GF-D8 (cell line): ENCODE measurements at places on chromosomes 2 and 18.

- DNase-seq: no peak
Observed at GRCh38 chr2:203535078-203535783, at the start of gene RAPH1. Gene RAPH1 (minus strand): TSS chr2:203535301. CDS start chr2:203495353, 39,948 bp downstream.

DNA sequence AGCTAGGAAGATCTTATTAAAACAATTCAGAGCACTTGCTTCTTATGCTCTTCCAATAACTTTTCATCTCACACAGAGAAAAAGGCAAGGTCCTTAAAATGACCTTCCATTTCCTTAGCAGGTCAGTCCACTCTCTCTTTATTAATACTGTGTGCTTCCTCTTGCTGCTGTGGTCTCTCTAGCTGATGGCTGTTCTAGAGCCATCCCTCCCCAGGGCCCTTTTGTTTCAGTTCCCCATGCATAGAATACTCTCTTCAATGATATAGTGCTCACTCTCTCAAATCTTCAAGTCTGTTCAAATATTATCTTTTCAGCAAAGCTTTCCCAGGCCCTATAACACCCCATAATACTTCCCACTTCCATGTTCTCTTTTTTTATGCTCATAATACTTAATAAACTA lies 469.3 kb downstream of the METTL4 start:
- no peak for DNase-seq

- DNase-seq: no peak
Observed at GRCh38 chr2:15732341-15733077, 140.8 kb downstream of the DDX1 start.

GRCh38 chr2:124343827-124344498 lies 318.9 kb downstream of the CNTNAP5 start:
- DNase-seq: no peak

DNA sequence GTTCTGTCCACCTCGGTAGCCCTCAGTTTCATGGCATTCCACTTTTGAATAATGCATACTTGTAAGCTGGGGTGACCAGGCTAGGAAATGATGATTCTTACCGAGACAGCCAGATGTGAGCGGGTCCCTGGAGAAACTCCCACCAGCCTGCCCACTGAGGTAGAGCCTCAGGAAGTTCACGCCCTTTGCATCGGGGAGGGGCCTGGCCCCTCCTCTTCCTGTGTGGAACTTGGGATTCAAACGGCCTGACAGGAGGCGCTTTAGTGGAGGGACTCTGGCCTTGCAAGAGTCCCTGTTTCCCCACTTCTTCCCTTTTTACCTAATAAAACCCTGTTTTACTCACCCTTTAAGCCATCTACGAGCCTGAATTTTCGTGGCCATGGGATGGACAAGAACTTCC lies 44.6 kb downstream of the MRO start:
- no peak for DNase-seq

DNA sequence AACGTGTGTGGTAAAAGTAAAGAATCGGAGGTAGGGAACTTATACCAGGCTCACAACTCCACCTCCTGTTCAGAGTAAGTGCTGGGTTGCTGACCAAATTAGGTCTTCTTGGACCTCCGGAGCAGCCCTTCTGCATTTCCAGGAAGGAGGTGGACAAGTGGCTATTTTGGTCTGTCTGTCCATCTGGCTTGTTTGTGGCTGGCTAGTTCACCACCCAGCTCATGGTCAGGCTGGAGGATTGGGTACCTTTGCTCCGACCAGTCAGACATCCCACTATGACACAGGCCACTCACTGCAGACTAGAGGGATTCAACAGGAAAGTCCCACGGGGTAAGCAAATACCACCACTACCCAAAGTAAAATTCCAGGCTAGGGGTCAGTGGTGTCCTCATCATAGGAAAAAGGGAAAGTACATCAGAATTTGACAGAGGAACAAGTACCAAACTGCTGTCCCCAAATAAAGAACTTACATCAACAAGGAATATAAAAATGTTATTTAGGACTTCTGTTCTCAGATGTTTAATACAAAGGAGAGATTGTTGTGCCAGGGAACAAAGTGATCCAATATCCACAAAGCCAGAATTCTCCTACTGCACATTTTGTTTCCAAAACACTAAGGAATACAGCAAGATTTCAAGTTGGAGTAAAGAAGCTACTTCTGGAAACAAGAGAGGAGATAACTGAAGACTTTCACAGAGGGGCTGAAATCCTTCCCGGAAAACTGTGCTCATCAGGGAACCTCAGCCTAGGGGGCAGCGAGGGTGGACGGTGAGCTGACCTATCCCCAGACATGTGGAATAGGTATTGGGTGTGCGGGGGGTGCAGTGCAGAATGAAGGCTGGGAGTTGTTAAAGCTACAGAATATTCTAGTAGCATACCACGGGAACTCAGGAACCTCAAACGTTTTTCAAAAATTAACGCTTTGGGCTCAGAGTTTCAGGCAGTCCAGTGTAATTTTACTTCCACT lies 56.9 kb downstream of the BCL2 start:
- no peak for DNase-seq

- no peak for DNase-seq
Observed at GRCh38 chr18:72993250-72993649, 125.5 kb upstream of the NETO1 start.

GRCh38 chr2:229282758-229283546 lies 11.9 kb upstream of the PID1 start:
- DNase-seq: no peak

DNA sequence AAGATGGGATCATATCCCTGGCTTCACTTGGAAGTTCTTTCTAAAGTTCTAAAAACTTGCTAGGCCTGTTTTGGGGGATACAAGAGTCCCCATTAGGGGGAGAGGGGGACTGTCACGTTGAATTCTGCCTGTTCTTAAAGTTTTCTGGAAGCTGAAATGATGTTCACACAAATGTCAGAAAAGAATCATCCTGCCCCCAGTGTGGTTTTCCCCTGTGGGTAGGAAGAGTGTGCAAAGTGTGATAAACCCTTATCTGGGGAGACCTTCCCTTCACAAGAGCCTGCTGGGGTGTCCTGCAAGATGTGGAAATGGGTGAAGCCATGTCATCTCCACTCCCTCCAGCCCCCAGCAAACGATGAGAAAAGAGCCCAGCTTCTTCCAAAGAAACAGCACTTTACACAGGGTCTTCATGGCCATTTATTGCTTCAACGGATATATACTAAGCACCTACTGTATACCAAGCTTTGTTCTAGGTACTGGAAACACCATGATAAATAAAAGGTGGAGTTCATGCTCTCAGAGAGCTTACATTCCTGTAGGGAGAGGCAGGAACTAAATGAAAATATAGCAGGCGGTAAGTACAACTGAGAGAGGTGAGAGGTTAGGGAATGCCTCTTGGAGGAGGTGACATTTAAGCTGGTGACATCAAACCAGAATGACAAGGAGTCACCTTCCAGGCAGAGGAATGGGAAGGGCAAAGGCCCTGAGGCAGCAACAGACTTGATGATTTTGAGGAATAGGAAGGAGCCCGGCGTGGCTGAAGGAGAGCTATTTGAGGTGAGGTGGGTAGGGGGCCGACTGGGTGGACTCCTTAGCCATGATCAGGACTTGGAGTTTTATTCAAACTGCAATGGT lies 1.6 kb downstream of the MFSD2B start:
- peak; percentile 34 for DNase-seq

DNA sequence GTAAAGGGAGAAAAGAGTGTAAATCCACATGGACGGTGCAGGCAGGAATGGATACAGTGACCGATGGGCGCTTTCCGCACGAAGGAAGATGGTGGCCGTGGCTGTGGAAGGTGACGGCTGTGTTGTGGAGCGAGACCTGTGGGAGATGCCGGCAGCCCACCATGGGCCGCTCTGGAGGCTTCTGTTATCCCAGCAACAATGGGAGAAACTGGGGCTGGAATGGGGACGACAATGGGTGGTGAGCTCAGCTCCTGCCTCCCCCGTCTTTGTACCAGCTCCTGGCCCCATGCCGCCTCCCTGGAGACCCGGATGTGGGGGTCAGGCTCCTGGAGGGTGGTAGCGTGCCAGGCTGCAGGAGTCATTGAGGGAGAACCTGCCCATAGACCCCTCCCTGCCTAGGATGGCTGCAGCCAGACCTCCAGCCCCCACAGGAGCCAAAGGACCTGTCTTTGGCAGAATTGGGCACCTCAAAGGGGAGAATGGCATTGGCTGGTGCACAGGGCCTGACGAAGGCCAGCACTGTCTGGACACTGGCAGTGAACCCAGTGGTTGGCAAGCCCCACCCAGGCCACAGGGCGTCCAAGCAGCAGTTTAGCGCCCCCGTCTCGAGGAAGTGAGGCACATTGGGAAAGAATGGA lies 72.6 kb downstream of the SLC66A2 start:
- DNase-seq: no peak

DNA sequence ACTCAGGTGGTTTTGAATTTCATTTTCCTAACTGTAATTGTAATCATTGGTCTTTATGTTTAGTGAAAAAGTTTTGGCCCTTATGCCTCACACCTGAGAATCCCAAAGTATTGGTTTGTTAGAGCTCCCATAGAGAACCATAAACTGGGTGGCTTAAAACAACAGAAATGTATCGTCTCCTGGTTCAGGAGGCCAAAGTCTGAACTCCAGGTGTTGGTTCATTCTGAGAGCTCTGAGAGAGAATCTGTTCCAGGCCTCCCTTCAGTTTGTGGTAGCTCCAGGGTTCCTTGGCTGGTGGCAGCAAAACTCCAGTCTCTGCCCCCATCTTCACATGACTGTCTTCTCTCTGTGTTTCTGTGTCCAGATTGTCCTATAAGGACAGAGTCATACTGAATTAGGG lies 11.0 kb downstream of the IL37 start:
- DNase-seq: no peak

GRCh38 chr2:172884336-172884735 lies 148.7 kb downstream of the RAPGEF4 start:
- no peak for DNase-seq
